NT2/D1 (cell line): ENCODE measurements at places on chromosomes 4 and X.

DNA sequence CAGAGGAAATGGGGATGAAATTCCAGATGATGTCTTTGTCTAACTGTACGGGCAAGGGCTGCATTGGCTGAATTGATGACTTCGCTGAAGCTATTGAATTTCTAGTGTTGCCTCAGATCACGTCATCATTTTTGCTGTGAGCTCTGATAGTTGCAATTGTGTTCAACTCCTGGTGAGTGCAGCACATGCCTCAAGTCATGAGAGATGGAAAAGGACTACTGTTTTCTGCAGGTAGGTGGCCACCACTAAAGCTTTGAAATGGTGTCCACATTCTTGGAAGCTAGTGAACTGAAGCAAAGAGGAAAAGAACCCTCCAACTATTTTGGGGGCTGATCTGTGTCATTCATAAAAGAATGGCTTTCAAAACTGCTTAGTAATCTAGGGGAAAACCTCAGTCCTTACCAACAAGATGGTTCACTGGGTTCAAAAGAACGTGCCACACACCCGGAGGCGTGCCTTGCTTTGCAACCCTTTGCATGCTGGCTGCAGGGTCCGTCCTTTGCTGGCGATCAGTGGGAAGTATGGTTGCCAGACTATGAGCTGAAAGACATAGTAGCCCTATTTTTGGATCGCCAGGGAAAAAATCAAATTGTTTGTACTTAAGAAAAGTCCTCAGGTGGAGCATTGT, 88.1 kb upstream of the STOX2 start:
- DNase-seq, result no peak

GRCh38 chrX:126985981-126986380, 166.5 kb downstream of the PRR32 start:
- no peak for DNase-seq

GRCh38 chr4:154078504-154079350, 289.8 kb upstream of the SFRP2 start:
- no peak for DNase-seq

DNA sequence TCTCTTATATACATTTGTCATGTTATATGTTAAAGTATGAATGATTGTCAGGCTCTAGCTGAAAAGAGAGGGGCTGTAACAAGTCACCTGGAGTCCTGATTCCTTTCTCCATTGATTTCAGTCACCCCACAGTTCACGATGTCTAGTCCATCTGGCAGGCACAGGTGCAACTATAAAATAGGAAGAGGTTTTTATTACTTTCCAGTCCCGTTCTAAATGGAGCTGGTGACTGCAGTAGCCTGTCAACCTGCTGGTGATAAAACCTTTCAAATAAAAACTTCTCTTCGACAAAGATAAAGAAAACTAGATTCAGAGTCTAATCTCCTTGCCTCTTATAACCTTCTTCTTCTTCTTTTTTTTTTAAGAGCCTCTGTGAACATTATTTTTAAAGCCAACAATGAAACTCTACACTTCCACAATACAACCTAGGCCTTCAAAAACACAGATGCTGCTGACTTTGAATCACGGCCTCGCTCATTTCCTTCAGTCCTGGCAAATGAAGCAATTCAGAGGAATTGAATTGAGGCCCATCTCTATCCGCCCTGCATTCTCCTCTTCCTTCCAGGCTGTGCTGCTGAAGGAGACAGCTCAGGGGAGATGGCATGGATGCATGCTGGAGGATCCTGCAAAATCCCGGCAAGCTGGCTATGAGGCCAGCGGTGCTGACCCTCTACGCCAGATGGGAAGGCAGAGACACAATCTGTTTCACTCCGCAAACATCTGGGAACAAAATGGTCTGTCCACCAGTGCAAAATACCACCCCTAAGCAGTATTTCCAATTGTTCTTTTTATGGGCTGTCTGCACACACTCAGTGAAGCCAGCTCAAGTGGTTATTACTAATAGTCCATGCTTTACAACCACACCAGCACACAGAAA, 27.3 kb upstream of the CDKN2AIP start:
- no peak for DNase-seq

DNA sequence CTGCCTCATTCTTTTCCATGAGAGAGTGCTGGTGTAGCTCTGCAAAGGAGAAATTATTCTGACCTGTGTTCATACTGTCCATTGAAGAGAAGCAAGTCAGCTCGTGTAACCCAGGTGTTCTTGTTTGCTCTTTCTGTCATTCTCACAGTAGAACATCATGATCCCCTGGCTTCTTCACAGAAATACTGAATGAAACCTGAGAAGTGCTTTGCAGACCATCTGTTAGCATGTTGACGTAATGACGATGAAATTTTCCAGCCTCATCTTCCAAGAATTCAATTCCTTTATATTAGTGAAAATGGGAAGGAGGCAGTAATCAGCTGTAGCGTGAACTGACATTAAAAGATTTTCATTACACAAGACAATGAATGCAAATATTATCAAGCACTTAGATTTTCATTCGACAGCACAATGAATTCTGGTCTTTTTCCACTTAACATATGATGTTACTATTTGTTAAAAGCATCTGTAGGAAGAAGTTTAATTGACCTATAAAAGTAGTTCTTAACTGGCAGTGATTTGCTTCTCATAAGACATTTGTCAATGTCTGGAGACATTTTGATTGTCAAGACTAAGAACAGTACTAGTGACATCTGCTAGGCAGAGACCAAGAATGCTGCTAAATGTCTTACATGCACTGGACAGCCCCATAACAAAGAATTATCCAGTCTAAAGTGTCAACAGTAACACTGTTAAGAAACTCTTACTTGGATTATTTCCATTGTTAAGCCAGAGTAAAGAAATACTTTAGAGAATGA, 246.3 kb downstream of the BANK1 start:
- no peak for DNase-seq

GRCh38 chrX:72475952-72476668, 96.5 kb downstream of the HDAC8 start:
- no peak for DNase-seq

DNA sequence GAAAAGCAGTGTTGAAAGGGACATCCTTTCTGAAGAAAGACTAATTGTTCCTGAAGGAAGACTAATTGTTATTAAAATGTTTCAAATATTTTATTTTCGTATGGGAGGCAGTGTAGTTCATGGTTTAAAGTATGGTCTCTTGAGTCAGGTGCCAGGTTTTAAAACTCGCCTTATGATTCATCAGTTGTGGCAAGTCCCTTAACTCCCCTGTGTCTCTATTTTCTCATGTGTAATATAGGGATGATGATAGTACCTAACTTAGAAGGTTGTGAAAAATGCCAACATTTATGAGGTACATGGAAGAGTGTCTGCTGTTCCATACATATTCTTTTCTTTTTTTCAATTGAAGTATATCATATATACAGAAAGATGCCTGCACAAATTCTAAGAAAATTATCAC, 414.2 kb upstream of the DIPK2B start:
- DNase-seq, result no peak

GRCh38 chr4:151442002-151442401, 33.0 kb downstream of the FHIP1A start:
- no peak for DNase-seq

DNA sequence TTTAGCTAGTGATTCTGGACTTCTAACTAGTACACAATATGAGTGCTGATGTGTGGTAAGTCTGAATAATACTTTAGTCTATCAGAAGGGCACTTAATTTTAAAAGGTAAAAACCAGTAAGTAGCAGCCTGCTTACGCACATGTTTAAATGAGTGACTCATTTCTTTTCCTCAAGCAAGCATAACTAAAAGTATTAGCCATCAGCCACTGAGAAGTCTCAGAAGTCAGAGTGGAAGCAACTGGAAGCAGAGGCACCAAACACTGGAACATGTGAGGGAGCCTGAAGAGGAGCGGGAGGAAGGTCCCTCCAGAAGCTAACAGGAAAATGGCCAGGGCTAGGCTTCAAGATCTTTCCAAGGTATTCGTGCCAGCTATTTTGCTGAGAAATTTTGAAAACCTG, 257.7 kb downstream of the RAPGEF2 start:
- no peak for DNase-seq

DNA sequence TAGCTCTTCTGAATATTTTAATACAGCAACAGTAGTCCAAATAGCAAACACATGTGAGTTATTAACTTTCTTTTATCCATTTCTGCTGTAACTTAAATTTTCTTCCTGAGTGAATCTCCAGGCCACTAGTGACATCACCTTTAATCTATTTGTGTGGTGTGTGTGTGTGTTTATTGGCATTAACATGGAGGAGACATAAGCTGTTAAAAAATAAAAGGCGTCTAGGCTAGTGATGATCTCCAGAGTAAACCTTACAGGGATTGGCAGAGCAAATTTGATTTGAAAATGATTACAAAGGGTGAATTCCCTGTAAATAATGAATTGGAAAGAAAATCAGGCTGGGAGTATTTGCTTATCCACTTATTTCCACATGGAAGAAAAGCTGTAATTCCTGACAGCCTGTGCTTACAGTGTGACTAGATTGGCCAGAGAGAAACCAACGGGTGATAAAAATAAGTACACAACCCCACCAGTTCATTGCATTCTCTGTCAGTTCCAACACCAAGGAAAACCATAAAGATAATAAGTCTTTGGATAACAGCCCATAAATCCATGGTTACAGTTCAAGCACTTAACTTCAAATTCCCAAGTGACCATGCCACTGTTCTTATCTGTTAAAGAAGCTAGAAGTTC, 186.1 kb downstream of the ENOX2 start:
- DNase-seq, result no peak

DNA sequence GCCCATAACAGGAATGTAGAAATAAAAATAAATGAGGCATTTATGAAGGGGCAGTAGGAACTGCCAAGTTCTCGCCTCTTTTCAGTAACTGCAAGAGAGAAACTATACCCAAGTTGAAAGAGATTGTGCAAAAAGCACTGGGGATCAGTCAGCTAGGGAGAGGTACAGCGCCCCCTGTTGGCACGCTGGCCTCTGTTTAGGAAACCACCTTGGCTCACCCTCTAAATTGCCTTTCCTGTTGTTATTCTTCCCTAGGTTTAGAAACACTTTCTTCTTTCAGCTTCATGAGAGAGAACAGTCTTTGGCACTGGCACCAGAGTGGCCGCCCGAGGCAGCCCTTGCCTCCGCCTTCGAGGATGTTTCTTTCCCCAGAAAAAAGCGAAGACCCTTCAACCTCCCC, 348.5 kb downstream of the MID1IP1 start:
- DNase-seq, result peak; percentile 47

DNA sequence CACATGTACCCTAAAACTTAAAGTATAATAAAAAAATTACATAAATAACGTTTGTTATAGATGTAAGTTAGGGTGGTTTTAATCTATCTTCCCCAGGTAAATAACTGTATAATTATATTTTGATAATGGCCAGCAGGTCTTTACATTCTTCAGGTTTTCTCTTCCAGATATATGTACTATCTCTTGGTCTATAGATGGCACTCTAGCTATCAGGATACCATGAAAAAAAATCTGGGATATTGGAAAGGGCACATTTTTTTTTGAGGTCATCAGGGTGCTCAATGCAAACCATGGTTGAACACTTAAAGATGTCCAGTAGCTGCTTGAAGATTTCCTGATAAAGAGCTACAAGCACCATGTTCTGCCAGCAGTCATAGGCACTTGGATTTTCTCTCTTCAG, 15.6 kb upstream of the ADH4 start:
- no peak for DNase-seq

DNA sequence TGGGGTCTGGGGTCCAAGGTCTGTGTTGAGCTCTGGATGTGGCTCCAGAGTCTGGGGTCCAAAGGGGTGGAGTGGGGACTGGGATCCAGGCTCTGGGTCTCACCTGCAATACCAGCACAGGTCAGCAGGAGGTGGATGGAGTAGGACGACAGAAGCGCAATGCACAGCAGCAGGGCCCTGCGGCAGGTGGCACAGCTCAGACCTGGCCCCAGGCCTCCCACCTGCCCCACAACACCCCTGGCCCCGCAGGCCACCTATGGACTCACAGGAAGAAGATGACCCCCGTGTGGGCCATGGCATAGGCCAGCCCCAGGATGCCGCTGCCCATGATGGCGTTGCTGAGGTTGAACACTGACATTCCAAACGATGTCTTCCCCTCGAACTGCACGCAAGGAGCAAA, 3.4 kb downstream of the SLC38A5 start:
- DNase-seq, result no peak

DNA sequence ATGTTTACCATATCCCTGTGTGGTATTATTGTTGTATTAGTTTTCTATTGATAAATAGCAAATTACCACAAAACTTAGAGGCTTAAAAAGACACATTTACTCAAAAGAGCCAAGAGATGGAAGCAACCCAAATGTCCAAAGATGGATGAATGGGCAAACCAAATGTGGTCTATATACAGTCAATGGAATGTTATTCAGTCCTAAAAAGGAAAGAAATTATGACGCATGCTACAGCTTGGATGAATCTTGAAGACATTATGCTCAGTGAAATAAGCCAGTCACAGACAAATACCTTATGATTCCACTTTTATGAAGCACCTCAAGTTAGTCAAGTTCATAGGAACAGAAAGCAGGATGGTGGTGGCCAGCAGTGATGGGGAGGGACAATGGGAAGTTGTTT, 144.7 kb downstream of the QDPR start:
- no peak for DNase-seq
